AG04450 (cell line): ENCODE measurements at places on chromosomes 12 and 14.

GRCh38 chr12:65821336-65821735, 2.9 kb upstream of the HMGA2 start:
- no peak for DNase-seq

DNA sequence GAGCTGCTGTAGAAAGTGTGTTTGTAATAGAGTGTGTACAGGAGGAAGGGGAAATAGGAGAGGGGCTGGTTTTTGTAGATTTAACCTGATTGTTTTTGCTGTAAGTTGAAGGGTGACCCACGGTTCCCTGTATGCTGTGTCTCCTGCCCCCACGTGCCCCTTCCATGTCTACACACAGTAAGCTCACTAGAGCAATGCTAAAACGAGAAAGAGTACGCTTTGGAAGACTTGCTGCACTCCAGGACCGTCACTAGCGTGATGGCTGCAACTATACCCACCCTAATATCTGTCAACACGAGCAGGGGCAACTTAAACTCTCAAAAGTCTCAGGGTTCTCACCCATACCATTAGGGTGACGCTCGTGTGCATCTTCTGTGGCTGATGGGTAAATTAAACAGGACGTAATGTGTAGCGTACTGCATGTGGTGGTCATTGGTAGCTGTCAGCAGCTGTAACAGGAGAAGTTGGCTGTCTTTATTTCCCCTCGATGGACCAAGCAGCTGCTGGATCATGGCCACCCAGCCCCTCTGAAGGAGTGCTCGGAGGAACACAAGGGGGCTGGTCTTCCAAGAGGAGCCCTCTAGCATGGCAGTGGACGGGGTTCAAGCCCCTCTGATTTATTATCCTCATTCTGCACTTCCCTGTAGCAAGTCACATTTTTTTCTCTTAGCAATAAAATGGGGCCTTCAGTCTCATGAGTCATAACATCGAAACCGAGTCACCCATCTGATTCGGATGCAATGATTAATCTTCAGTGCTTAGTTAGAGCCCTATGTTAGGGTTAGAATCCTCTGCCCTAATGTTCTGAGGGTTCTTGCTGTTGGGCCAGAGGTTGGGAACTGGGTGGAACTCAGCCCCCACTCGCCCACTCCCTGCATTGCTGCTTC, 14.0 kb downstream of the CCND2 start:
- no peak for DNase-seq

GRCh38 chr14:70422538-70422937, 5.6 kb upstream of the SYNJ2BP start:
- DNase-seq: no peak

GRCh38 chr12:2973566-2973965, 14.4 kb downstream of the TEAD4 start:
- DNase-seq: no peak

GRCh38 chr12:40178701-40179100, 46.1 kb upstream of the LRRK2 start:
- no peak for DNase-seq

- DNase-seq: no peak
These were observed 528.2 kb downstream of the MED13L start for GRCh38 chr12:115749071-115749841.
